ENCODE measurements at places on chromosomes 1 and 21. TPM values are rescaled to one million over a fixed set of nuclear protein-coding genes. Genes with fewer than 3 reads are reported as not detected.
A peak's percentile ranks its signal among the peaks of the same experiment; 100 is the strongest.

Gene CDK18
- 3.1 TPM for total RNA-seq

Gene AZIN2
- total RNA-seq = 5.3 TPM

Gene OR2M7
- total RNA-seq = not detected

Gene CD1D
- 1.6 TPM for total RNA-seq

DNA sequence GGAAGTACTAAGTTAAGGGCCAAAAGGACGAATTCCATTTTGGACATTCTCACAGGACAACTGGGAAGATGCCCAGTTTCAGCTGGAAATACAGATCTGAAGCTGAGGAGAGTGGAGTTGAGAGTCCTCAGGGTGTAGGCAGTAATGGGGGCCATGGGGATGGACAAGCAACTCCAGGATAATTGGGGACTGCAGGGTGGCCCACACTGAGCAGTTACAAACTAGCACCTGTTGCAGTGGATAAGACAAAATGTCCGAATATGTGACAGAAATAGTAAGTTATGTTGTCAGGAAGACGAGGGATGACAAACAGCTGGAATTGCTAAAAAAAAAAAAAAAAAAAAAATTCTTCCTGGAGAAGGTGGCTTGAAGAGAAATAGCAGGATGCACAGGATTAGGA, 34.6 kb upstream of the KANK4 start:
- H3K27ac ChIP-seq = no peak overlapping the region
- peaks cover 5% of the 10 kb centered on the region for H3K4me1 ChIP-seq
- H3K36me3 ChIP-seq = no peaks in the 10 kb centered on the region
- no peaks in the 10 kb centered on the region for H3K27me3 ChIP-seq
- no peak for DNase-seq
- no peak overlapping the region for H3K4me3 ChIP-seq

GRCh38 chr1:205970486-205970885, 27.2 kb upstream of the SLC26A9 start:
- H3K27me3 ChIP-seq = no peaks in the 10 kb centered on the region
- H3K27ac ChIP-seq = no peak overlapping the region
- no peaks in the 10 kb centered on the region for H3K36me3 ChIP-seq
- no peak overlapping the region for H3K4me3 ChIP-seq

DNA sequence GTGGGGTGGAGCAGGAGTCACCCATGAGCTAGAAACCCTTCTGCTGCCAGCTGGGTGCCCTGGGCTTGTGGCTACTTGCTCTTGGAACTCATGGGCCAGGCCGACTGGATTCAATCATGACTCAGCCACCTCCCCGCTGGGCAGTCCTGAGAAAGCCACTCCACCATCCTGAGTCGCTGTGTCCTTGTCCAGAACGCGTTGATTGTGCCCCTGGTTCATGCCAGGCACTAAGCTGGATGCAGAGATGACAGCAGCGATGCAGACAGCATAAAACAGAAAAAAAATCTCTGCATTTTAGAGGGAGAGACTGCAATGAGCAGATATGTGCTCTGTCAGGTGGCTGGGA, 10.6 kb downstream of the PADI1 start:
- peaks cover 18% of the 10 kb centered on the region for H3K27me3 ChIP-seq
- H3K36me3 ChIP-seq = no peaks in the 10 kb centered on the region
- H3K4me1 ChIP-seq = peaks cover 21% of the 10 kb centered on the region

DNA sequence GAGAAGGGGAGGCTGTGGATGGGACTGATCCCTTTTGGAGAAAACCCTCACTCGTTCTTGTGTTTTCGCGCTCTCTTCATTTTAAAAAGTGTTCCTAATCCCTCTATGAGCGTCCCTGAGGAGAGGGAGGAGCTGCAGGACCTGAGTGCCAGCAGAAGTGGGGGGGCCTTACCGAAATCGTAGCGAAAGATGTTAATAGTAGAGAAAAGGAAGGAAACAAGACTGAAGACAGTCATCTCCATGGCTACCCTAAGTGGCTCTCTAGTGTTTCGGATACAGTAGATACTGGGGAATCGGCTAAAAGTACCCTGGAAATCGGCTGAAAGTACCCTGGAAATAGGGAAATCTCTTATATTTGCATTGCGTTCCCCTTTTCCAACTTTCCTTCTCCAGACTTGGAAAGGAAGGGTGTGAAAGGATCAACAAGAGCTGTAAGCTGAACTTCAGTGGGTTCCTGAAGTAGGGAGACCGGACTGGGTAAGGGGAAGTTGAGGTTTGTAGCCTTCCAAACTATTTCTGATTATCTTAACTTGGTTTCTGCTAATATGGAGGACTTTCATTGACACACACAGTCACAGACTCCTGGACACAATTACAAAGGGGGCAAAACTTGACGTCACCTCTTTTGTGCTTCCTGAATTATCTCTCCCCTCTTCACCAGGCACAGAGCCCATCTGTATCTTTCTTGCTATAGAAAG, 486 bp upstream of the DSTYK start:
- H3K4me3 ChIP-seq = peak overlapping the region; percentile 64
- peak; percentile 19 for DNase-seq
- peaks cover 8% of the 10 kb centered on the region for H3K4me1 ChIP-seq

DNA sequence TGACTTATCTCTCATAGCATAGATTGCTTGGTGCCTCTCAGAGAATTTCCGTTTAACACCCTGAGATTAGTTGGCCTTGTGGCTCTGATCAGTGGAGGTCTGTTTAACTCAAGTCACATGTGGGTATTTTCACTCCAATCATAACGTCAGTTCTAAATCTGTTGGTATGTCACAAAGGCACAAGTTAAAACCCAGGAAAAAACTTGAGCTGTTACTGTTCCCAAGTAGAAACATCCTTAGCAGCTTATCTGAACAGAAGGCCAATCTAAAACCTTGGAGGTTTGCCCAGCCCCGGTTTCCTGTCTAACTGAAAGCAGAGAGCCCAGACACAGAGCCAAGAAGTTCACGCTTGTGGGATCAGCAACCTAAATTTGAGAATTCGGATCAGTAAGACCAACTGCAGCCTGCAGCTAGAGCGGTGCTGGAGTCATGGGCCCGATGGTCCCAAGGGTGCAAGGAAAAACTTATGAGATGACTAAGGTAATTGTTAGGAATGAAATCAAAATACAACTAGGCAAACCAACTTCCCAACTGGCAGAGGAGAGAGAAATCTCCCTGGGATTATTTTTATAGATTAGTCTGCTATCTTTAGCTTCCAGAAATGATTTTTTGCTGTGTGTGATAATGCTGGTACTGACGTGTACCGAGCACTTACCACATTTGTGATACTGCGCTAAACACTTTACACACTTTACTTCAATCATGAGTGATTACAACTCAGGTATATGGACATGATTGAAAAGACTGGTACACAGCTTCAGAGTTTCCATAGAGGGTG, 90.2 kb upstream of the C1orf21 start:
- H3K27me3 ChIP-seq = no peaks in the 10 kb centered on the region
- no peak overlapping the region for H3K4me3 ChIP-seq
- H3K4me1 ChIP-seq = peaks cover 24% of the 10 kb centered on the region
- H3K27ac ChIP-seq = peak overlapping the region; percentile 86
- no peaks in the 10 kb centered on the region for H3K36me3 ChIP-seq
- DNase-seq = peak; percentile 97

- no peak for DNase-seq
- H3K27me3 ChIP-seq = no peaks in the 10 kb centered on the region
- no peaks in the 10 kb centered on the region for H3K36me3 ChIP-seq
- H3K4me3 ChIP-seq = peak overlapping the region; percentile 52
Observed at GRCh38 chr1:28592321-28593071, 431 bp downstream of the RAB42 start.

DNA sequence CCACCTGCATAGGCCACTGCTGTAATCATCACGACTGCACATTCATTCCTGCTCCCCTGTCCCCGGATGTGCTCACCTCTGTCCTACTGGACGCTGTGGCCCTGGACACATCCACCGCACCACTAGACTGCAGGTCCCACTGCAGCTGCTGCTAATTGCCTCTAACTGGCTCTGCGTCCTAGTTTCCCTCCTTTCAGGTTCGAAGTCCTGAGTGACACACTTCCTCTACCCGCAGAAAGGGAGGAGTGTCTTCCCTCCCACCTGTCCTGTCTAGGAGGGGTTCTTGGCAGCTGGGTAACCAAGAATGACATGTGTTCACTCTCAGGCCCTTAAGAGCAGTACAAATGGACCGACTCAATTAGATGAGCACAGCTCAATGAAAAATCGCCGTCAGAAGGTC, 40.5 kb upstream of the ITPKB start:
- DNase-seq = peak; percentile 13
- no peak overlapping the region for H3K4me3 ChIP-seq
- peaks cover 11% of the 10 kb centered on the region for H3K4me1 ChIP-seq
- H3K27me3 ChIP-seq = no peaks in the 10 kb centered on the region

GRCh38 chr1:17683598-17683997, 71.5 kb upstream of the ACTL8 start:
- no peak overlapping the region for H3K27ac ChIP-seq
- no peaks in the 10 kb centered on the region for H3K27me3 ChIP-seq
- peaks cover 23% of the 10 kb centered on the region for H3K4me1 ChIP-seq
- DNase-seq = no peak
- peaks cover 17% of the 10 kb centered on the region for H3K36me3 ChIP-seq

- no peak overlapping the region for H3K27ac ChIP-seq
- no peaks in the 10 kb centered on the region for H3K27me3 ChIP-seq
- peaks cover 53% of the 10 kb centered on the region for H3K36me3 ChIP-seq
- no peak overlapping the region for H3K4me3 ChIP-seq
- peaks cover 48% of the 10 kb centered on the region for H3K4me1 ChIP-seq
Observed at GRCh38 chr1:11923069-11923826, 3.0 kb downstream of the KIAA2013 start.

GRCh38 chr1:203463469-203464062, 12.0 kb upstream of the PRELP start:
- H3K36me3 ChIP-seq = no peaks in the 10 kb centered on the region
- peaks cover 44% of the 10 kb centered on the region for H3K4me1 ChIP-seq
- peak; percentile 67 for DNase-seq
- H3K4me3 ChIP-seq = no peak overlapping the region

GRCh38 chr1:78469576-78469975, 21.2 kb upstream of the PTGFR start:
- no peak overlapping the region for H3K4me3 ChIP-seq
- DNase-seq = no peak
- no peaks in the 10 kb centered on the region for H3K27me3 ChIP-seq
- no peaks in the 10 kb centered on the region for H3K4me1 ChIP-seq
- peaks cover 2% of the 10 kb centered on the region for H3K36me3 ChIP-seq

DNA sequence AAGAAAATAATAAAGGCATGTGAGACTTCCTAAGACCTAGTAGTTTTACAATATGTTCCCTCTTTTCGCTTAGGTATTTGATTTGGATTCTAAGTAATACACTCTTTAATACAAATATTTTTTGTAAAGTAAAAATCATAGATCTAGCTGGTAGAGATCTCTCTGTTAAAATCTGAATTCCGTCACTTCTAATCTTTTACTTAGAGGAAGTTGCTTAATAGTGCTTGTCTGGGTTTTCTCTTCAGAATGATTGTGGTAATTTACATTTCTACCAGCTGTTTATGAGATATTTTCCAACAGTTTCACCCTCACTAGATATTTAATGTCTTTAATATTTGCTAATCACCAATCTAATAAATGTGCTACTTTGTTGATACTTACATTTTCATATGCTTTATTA, 23.3 kb downstream of the RBM11 start:
- DNase-seq = no peak
- H3K4me1 ChIP-seq = no peaks in the 10 kb centered on the region
- no peaks in the 10 kb centered on the region for H3K36me3 ChIP-seq
- H3K27me3 ChIP-seq = no peaks in the 10 kb centered on the region
- H3K4me3 ChIP-seq = no peak overlapping the region

DNA sequence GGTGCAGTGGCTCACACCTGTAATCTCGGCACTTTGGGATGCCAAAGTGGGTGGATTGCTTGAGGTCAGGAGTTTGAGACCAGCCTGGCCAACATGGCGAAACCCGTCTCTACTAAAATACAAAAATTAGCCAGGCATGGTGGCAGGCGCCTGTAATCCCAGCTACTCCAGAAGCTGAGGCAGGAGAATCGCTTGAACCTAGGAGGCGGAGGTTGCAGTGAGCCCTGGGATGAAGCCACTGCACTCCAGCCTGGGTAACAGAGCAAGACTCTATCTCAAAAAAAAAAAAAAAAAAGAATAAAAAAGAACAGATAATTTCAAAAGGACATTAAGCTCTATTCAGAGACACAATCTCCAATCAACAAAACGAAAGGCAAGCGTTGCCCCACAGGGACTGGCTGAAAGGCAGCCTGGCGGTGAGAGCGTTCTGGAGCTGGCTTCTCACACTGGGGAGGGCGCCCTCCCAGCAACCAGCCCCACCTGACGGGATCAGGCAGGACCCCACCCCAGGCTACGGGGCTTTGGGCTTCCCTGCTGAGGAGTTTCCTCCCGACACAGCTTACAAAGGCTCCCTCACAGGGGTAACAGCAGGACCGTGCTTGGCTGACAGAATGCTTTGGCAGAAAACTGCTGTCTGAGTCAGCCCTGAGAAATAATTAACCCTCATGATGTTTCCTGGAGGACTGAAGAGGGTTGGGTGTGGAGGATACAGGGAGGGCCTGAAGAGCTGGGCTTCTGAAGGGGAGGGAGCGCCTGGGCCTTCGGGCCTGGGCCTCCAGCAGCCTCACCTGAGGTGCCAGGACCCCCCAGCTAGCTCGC, 31.1 kb upstream of the SRP9 start:
- no peaks in the 10 kb centered on the region for H3K27me3 ChIP-seq
- H3K36me3 ChIP-seq = no peaks in the 10 kb centered on the region
- peaks cover 38% of the 10 kb centered on the region for H3K4me1 ChIP-seq

DNA sequence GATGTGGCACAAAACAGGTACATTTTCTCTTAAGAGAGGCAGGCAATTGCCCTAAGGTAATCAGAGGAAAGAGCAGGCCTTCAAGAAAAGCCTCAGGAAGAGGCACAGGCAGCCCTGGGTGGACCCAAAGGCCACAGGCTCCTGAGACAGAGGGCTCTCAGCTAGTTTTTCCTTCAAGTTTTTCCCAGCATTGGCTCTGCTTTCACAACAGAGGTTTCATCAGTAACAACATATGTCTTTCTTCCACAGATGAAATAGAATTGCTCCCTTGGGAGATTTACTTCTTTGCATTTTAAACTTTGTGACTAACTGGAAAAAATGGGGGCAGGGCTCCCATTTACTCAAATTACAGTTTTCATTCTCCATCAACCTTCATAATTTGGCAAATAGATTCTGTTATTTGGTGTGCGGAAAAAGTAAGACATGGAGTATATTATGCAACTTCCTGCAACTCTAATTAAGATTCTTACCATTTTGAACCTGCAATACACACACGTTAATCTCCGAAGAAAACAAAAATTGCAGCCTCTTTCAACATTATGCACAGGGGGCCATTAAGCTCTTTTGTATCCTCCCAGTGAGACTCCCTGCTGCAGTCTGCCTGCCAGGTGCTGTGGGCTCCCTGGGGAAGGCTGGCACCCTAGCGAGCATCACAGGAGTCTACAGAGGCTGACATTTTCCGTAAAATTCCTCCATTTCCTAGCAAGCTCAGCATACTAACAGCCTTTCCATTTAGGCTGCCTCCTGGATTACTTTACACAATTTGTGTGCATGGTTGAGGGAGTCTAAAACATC, 282.3 kb downstream of the USH2A start:
- H3K4me3 ChIP-seq = no peak overlapping the region
- DNase-seq = peak; percentile 82
- H3K4me1 ChIP-seq = peaks cover 3% of the 10 kb centered on the region
- H3K36me3 ChIP-seq = no peaks in the 10 kb centered on the region
- peak overlapping the region; percentile 16 for H3K27ac ChIP-seq
